ENCODE measurements at places on chromosomes 5 and 9.

GRCh38 chr5:151477101-151477500 lies 29.7 kb downstream of the SLC36A1 start:
- DNase-seq, result no peak

DNA sequence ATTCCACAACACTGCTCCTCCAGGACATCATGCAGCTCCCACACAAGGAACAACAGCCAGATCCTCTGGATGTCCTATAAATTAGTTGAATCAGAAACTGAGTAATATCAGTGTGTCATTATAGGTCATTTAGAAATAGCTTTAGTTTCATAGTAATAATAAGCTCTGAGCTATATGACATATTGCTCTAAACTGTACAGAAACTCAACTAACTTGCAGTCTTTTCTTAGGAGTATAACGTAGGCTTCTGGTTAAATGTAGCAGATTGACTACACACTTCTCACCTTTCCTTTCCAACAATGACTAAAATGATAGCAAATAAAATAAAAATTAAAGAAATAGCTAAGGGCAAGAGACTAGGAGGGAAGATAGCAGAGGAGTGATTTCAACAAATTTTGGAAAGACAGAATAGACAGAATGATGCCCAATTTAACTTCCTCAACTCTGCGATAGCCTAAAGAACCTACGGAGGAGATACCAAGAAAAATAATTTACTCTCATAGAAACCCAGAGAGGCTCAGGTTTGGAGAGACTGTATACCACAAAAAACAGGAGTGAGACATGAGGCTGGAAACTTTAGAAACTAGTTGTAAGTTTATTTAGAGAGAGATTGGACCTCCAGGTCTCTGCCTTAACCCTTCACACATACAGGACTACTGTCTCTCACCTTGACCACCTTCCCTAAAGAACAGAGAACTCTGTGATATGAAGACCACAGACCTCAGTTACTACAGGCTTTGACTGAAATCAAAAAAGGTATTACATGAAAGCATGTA lies 193.7 kb downstream of the TSSK1B start:
- DNase-seq, result no peak

DNA sequence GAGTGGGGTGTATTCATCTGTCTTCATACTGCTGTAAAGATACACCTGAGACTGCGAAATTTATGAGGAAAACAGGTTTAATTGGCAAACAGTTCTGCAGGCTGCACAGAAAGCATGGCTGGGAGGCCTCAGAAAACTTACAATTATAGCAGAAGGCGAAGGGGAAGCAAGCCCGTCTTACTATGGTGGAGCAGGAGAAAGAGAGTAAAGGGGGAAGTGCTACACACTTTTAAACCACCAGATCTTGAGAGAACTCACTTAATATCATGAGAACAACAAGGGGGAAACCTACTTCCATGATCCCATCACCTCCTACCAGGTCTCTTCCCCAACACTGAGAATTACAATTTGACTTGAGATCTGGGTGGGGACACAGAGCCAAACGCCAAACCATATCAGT lies 12.5 kb upstream of the NREP start:
- DNase-seq, result no peak

- no peak for DNase-seq
Observed at GRCh38 chr5:14445576-14446290, 135.9 kb upstream of the OTULINL start.

DNA sequence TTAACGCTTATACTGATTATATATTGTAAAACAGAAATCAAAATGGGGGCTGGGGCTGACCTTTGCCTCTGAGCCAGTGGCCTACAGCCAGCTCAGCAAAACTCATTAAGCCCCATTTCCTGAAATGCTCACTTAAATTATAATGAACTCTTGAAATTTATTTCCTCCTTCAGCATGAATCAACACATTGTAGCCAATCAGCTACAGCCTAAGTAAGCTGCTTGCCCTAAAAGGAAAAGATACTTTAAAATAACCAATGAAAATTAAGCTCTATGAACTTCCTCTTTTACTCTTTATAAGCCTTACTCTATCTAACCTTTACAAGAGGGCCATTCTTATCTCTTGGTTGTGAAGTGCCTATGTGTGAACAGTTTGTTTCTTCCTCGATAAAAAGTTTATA lies 33.5 kb upstream of the SUB1 start:
- DNase-seq, result no peak

DNA sequence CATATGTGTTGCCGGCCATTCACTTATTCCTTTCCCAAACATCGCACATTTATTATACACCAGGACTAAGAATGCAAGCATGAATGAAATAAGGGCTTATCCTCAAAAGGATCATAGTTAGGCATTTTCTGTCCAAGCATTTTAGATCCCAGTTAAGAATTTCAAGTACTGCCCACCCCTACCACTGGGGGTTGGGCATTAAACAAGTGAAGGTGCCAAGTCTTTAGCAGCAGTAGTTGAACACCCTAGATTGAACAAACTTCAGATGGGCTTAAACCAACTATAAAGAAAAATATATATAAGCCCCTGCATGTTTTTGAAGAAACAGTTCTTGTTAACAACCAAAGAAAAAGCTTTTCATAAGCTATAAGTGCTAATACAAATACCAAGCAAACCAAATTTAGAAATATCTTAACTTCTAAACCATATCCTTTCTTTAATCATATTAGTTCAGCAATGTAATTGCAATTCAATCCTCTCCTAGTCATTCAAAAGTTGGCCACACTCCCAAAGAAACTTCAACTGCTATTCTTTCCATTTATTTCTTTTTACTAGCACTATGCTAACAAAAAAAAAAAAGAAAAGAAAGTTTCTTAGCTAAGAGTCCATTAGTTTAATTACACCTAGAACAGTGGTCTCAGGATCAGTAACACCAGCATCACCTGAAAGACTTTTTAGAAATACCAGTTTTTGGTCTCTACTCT lies 149.8 kb downstream of the MLLT3 start:
- no peak for DNase-seq

DNA sequence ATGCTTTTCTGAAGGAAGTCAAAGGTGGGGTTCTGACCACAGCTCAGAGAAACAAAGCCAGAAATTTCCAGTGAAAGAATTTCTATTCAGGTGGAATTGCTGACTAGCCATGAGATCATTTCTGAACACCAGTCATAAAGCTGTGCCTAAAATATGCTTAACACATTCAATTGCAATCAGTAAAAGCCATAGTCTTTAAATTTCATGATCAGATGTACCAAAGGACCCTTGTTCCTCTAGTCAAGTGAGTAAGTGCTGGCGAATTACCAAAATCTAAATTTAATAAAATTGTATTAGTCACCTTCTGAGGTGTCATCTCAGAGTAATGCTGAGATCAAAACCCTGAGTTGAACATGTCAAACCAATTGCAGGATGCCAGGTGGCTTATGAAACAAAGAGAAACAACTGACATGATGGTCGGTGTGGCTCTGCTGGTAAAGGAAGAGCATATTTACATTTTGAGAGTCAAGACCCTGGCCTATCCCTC lies 334.2 kb upstream of the CCNH start:
- DNase-seq, result no peak

- DNase-seq, result no peak
Observed at GRCh38 chr5:172624996-172625964, 15.8 kb upstream of the NEURL1B start.

DNA sequence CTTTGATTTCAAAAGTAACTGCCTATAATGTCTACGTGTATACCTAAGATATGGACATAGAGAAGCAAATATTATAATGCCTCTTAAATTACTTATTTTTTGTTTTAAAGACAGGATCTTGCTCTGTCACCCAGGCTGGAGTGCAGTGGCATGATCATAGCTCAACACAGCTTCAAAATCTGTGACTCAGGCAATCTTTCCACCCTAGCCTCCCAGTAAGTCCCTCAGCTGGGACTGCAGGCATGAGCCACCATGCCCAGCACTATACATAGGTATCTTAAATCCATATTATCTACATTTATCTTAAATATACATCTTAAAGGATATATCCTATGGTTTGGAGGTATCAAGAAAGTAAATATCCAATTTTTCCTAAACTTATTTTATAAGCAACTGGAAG lies 261.2 kb downstream of the ARL15 start:
- no peak for DNase-seq

GRCh38 chr5:147911427-147911826 lies 5.1 kb upstream of the C5orf46 start:
- no peak for DNase-seq

DNA sequence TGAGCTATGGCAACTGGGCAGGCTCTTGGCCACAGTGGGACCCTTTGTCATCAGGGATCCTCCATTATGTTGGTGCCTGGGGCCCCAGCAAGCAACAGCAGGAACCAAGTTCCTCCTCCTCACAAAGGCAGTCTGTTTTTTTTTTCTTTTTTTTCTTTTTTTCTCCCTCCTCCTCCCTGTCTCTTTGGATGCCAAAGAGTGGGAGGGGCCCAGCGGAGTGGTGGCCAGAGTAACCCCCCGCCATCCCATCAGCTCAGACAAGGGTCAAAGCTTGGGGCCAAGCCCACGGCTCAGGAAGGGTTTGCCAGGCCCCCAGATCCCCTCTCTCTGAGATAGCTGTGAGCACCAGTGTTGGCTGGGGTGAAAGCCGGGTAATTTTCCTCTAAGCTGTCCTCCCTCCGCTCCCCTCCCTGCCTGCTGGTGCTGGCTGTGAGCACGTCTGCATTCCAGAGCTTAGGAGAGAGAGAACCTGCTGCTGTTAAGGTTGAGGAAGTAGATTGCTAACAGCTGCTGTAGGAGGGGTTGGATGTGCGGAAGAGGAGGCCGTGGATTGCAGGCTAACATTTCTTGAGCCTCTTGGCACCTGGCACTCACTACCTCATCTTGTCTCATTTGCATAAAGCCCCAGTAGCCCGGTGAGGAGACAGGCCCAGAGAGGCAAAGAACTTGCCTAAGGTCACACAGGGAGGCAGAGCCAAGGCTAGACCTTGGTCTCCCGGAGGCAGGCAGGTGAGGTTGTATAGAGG lies 21.2 kb downstream of the GSN start:
- DNase-seq, result peak; percentile 44

GRCh38 chr9:124551472-124552272 lies 44.5 kb upstream of the NR5A1 start:
- DNase-seq, result peak; percentile 51

DNA sequence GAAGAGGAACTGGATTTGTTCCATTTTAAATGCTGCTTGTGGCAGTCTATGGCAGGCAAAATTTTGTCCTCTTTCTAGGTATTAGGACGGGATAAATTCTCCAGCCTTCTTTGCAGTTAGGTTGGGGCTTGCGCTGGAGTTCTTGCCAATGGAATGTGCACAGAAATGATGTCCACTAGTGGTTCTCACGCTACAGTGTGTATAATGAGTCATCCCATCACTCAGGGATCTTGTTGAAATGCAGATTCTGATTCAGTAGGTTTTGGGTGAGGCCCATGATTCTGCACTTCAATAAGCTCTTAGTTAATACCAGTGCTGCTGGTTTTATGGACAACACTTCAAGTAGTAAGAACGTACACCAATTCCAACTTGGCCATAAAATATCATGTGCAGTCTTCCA lies 317.6 kb upstream of the KLF4 start:
- DNase-seq, result peak; percentile 44

GRCh38 chr5:133962131-133962530 lies 6.3 kb downstream of the C5orf15 start:
- DNase-seq, result no peak

GRCh38 chr5:1833264-1834021 lies 32.2 kb downstream of the NDUFS6 start:
- no peak for DNase-seq

DNA sequence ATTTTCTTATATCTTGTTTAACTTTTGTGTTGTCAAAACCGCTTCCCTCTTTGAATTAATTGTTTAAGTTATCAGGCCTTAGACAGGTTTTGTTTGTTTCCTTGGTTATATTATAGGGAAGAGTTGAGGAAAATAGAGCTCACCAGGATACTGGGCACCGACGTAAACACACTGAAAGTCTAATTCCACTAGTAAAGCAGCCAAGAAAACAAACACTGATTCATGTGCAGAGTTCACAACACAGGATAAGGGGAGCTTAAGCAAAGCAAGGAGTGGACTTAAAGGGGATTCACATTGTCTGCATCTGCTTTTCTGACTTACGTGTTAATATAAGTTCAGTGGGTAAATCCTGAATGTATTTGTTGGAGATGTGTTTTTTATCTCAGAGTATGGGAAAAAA lies 139.0 kb upstream of the CDH6 start:
- DNase-seq, result no peak

- no peak for DNase-seq
Observed at GRCh38 chr5:4896328-4896727, 243.8 kb upstream of the ADAMTS16 start.

GRCh38 chr5:62308439-62308838 lies 2.4 kb downstream of the KIF2A start:
- no peak for DNase-seq

- DNase-seq, result no peak
Observed at GRCh38 chr5:172799416-172799815, 28.4 kb upstream of the DUSP1 start.

DNA sequence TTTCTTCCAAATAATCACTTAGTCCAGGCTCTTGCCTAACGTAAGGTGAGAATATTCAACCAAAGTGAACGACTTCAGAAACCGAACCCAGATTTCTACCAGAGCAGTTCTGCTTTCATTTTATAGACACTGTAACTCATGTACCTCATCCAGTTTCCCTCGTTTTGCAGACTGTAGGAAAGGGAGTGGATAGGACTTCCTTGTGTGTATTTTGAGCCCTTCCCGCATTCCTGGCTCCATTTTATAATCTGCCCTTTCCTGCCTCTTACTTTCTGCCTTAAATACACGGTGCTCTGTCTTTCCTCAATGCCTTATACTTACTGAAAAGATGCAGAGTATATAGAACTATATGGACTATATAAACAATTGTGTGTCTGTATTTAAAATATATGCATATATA lies 20.8 kb downstream of the MINAR2 start:
- DNase-seq, result no peak

DNA sequence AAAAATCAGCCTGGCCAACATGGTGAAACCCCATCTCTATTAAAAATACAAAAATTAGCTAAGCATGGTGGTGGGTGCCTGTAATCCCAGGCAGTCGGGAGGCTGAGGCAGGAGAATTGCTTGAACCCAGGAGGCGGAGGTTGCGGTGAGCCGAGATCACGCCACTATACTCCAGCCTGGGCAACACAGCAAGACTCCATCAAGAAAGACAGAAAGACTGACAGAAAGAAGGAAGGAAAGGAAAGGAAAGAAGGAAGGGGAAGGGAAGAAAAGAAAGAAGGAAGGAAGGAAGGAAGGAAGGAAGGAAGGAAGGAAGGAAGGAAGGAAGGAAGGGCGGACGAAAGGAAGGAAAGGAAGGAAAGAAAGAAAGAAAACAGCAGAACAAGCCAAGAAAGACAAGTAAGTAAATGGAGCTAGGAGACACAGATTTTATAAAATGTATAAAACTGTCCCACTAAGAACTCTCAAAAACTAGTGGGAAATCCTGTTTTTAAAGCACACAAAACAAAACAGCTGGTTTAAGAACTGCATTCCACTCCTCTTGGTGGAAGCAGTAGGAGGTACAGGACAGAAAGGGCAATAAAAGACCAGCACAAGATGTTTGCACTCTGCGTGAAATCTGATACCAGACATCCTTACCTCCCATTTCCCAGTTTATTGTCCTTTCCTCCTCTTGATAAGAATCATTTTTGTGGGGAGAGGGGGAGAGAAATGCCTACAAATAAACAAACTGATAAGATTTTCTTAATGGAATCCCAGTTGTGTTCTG lies 46.7 kb downstream of the MYO10 start:
- DNase-seq, result peak; percentile 76
